Upper lobe of right lung (tissue), 1 donor: ENCODE measurements at places on chromosomes 7 and 10. TPM values are rescaled to one million over a fixed set of nuclear protein-coding genes. Genes with fewer than 3 reads are reported as not detected.

ITPRID1 gene
- not detected for total RNA-seq

AKR1C8 gene
- total RNA-seq, result 0.55 TPM

CHST15 gene
- 49.2 TPM for total RNA-seq

PRPS1L1 gene
- total RNA-seq, result not detected

CARD11 gene
- 5.8 TPM for total RNA-seq

CCDC172 gene
- total RNA-seq, result not detected
